ENCODE measurements at places on chromosomes 12 and 14.

GRCh38 chr14:105528586-105529318, 2.4 kb downstream of the TMEM121 start:
- no peaks in the 10 kb centered on the region for H3K36me3 ChIP-seq
- no peak overlapping the region for H3K27ac ChIP-seq
- peaks cover 20% of the 10 kb centered on the region for H3K27me3 ChIP-seq
- DNase-seq, result no peak
- H3K4me3 ChIP-seq, result no peak overlapping the region

GRCh38 chr14:37596790-37597472, 1.5 kb downstream of the TTC6 start:
- no peak for DNase-seq
- H3K4me3 ChIP-seq, result no peak overlapping the region
- peaks cover 47% of the 10 kb centered on the region for H3K27me3 ChIP-seq

DNA sequence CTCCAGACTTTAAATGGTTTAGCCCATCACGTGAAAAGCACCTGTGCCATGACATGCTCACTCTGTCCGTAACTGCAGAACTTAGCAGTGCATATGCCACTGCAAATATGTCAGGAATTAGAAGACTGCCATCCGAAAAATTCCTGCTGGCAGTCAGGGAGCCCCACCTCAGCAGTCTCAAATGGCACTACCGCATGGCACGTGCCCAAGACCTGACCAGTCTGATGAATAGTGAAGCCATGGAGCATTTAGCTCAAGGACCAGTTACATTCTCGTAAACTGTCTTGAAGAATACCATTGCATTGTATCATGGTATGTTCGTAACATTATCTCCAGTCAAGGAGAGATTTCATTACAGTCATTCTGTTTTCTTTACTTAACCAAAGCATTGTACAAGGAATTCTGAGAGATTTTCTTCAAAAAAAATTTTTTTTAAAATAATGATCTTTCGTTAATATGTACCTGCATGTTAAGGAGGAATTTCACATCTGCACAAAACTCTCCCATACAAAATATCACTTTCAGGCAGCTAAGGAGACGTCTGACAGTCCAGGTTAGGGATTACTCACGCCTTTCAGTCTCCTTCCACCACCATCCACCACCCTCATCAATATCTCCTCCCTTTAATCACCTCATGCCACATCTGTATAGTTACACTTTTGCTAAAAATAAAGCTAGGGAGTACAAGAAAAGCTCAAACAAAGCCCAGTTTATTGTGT, 138.5 kb downstream of the ANO2 start:
- no peak for DNase-seq
- no peaks in the 10 kb centered on the region for H3K27me3 ChIP-seq
- H3K36me3 ChIP-seq, result no peaks in the 10 kb centered on the region
- H3K4me1 ChIP-seq, result no peaks in the 10 kb centered on the region
- no peak overlapping the region for H3K4me3 ChIP-seq

- H3K27ac ChIP-seq, result no peak overlapping the region
- H3K27me3 ChIP-seq, result no peaks in the 10 kb centered on the region
- H3K4me3 ChIP-seq, result no peak overlapping the region
- no peaks in the 10 kb centered on the region for H3K36me3 ChIP-seq
- no peak for DNase-seq
Observed at GRCh38 chr12:5384015-5384414, 47.9 kb upstream of the NTF3 start.

DNA sequence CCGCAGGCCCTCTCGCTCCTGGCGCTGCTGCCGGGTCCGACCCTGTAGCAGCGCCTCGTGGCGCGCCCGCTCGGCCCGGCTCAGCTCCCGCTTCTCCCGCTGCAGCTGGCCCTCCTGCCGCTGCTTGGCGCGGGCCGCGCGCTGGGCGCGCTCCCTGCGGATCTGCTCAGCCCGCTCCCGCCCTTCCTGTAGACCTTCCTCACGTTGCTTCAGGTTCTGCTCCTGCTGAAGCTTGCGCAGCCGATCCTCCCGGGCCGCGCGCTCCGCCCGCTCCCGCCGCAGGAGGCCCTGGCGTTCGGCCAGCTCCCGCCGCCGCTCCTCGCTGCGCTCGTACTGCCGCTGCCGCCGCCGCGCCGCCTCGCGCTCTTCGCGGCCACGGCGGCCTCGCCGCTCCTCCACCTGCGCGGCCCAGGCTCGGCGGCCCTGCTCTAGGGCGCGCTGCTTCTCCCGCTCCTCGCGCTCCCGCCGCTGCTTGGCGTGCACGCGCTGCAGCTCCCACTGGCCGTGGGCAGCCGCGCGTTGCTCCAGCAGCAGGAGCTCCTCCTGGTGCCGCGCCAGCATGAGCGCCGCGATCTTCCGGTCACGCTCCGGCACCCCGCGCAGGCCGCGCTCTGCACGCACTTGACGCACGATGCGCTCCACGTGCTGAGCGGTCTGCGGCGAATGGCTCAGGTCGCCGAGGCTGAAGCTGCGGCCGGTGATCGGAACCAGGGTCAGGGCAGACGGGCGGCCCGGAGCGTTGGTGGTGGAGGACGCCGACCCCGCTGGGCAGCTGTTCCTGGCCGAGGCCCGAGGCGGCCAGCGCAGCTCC, 2.4 kb downstream of the CCDC177 start:
- peaks cover 10% of the 10 kb centered on the region for H3K27me3 ChIP-seq
- H3K4me1 ChIP-seq, result peaks cover 6% of the 10 kb centered on the region

- peaks cover 15% of the 10 kb centered on the region for H3K4me1 ChIP-seq
- H3K27me3 ChIP-seq, result peaks cover 7% of the 10 kb centered on the region
- peak; percentile 53 for DNase-seq
- peak overlapping the region; percentile 96 for H3K4me3 ChIP-seq
- H3K36me3 ChIP-seq, result peaks cover 19% of the 10 kb centered on the region
Observed at GRCh38 chr14:77761205-77761931, 412 bp upstream of the SNW1 start.

DNA sequence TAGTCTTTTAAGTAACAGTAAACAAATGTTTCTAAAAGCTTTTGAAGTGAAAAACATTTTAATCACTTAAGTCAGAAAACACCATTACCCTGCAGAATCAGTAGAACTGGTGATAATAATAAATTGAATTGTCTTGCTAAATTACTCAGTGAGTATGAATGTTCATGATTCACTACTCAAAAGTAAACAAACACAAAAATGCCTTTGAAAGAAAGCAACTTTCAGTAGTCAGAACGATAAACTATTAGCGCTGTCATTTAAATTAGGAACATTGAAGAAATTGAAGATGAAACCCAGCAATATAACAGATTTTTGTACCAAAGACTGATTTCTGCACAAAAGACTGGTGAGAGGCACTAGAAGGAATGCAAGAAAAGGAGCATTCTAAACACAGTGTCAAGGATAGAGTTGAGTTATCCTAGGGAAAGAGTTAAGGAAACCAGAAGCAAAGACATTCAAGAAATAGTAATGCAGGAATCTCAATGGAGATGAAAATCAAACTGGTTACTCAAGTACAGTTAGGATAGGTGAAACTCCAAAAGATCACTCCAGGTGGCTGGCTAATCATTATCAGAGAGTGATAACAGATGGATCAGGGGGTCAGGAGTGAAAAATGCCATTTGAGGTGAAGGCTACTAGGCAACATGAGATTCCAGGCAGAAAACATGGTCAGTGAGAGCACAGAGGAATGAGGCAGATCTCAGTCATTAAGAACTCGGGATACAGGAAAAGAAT, 77.4 kb upstream of the ALG10 start:
- no peaks in the 10 kb centered on the region for H3K4me1 ChIP-seq
- DNase-seq, result no peak
- H3K27ac ChIP-seq, result no peak overlapping the region
- peaks cover 1% of the 10 kb centered on the region for H3K36me3 ChIP-seq
- no peak overlapping the region for H3K4me3 ChIP-seq
- H3K27me3 ChIP-seq, result no peaks in the 10 kb centered on the region

DNA sequence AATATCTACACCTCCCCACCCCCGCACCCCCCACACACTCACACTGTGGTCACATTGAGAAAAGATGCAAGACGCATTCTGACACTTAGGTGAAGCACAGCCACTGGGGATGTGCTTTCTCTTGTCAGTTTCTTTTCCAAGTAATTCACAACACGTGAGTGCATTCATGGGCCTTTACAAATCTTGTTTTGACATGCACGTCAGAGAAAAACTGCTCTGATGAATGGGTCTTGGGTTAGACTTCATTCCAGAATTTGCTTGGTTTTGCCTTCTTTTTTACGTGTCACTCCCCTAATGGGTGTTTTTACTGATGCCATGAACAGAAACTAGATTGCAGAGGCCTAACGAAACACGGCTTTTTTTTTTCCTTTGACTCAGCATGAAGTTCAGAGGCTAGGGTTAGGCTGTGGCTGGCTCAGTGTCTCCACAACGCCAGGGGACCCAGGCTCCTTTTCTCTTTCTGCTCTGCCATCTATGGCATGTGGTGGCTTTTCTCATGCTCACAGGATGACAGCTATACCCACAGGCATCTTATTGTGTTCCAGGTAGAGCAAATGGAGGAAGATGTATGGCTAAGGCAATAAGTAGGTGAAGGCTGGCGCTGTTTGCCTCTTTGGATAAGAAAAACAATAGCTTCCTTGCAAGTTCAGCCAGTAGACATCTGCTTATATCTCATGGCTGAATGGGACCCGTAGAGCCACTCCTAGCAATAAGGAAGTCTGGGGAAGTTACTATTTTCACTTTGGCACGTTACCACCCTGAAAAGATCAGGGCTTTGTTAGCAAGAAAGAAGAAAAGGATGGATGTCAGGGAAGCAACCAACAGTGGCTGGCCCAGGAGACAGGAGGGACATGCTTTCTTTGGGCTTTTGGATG, 253.3 kb downstream of the SLC15A4 start:
- no peak for DNase-seq
- H3K36me3 ChIP-seq, result peaks cover 10% of the 10 kb centered on the region
- no peak overlapping the region for H3K27ac ChIP-seq
- H3K27me3 ChIP-seq, result peaks cover 3% of the 10 kb centered on the region
- no peaks in the 10 kb centered on the region for H3K4me1 ChIP-seq

DNA sequence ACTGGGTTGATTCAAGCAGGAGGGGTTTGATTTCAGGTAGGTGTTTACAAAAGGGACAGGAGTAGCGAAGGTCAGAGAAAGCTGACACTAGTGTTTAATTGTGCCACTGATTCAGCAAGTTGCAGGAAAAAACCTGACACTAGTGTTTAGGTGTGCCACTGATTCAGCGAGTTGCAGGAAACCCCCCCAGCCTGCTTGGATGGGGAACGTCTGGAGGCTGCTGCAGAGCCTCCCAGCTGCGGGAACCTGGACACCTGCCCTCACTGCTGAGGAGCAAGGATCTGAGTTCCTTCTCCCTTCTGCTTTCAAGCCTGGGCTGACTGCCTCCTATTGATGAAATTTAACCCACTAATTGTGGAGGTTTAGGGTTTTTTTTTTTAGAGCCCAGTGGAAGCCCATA, 84.2 kb downstream of the AVPR1A start:
- H3K27me3 ChIP-seq, result peaks cover 1% of the 10 kb centered on the region
- H3K4me1 ChIP-seq, result peaks cover 5% of the 10 kb centered on the region
- no peaks in the 10 kb centered on the region for H3K36me3 ChIP-seq
- DNase-seq, result no peak
- no peak overlapping the region for H3K4me3 ChIP-seq
- H3K27ac ChIP-seq, result no peak overlapping the region

GRCh38 chr12:47408171-47408871, 297.5 kb downstream of the RPAP3 start:
- H3K27me3 ChIP-seq, result no peaks in the 10 kb centered on the region
- peak; percentile 8 for DNase-seq
- no peaks in the 10 kb centered on the region for H3K36me3 ChIP-seq
- H3K27ac ChIP-seq, result no peak overlapping the region

DNA sequence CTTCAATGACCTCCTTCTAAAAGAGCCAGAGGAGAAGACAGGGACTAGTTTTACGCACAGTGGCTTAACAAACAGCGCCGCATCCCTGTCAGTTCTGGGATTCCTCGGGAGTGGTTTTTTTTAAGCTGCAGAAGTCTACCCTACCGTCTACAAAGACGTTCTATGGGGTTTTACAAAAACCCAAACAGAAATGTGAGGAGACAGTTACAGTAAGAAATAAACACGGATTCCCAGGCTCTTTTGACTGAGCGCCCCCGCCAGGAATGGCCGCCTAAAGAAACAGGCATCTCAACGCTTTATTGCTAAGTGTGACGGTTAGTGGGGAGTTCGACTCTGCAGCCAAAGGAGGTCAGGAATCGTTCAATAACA, 484 bp downstream of the ALKBH1 start:
- peaks cover 36% of the 10 kb centered on the region for H3K4me1 ChIP-seq
- H3K27ac ChIP-seq, result peak overlapping the region; percentile 58
- H3K27me3 ChIP-seq, result peaks cover 2% of the 10 kb centered on the region
- peak overlapping the region; percentile 96 for H3K4me3 ChIP-seq

GRCh38 chr14:65290830-65291229, 121.7 kb upstream of the FUT8 start:
- H3K27ac ChIP-seq, result peak overlapping the region; percentile 27
- no peak for DNase-seq
- H3K27me3 ChIP-seq, result no peaks in the 10 kb centered on the region
- H3K4me1 ChIP-seq, result peaks cover 5% of the 10 kb centered on the region

DNA sequence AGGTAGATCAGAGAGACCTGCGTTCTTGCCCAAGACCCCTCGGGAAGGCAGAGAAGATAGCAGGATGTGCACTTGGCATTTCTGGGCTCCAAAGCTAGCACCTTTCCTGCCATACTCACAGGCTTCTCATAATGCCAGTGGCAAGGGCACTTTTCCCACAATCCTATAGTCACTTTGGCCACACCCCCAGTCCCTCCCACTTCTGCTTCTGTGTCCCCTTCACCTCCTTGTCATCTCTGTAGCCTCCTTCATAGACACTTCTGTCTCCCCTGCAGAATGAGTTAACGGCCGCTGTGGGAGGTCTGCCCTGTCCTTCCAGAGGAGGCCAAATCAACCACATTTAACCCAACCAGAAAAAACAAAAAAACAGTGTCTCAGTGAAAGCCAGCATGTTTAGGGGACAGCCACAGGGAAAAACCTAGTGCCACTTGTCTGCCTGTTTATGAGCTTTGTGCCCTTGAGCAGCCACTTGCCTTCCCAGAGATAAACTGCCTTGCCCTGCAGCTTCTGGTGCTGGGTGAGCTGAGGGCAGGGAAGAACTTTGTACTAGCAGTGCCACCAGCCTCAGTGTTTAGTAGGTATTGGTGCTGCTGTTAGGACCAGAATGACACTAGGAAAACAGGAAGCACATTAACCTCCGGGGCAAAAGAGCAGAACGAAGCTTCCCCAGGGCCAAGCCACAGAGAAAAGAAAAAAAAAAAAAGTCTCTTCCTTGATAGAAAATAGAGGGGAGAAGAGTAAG, 193.0 kb upstream of the PWP1 start:
- peaks cover 6% of the 10 kb centered on the region for H3K27me3 ChIP-seq
- no peak overlapping the region for H3K4me3 ChIP-seq
- DNase-seq, result no peak

- H3K36me3 ChIP-seq, result no peaks in the 10 kb centered on the region
- H3K4me3 ChIP-seq, result no peak overlapping the region
- DNase-seq, result no peak
- no peak overlapping the region for H3K27ac ChIP-seq
- no peaks in the 10 kb centered on the region for H3K4me1 ChIP-seq
Observed at GRCh38 chr12:70798016-70798783, 122.3 kb downstream of the PTPRR start.

All from endothelial cell (in vitro differentiated cells).